ENCODE measurements at places on chromosomes 2 and 18.

DNA sequence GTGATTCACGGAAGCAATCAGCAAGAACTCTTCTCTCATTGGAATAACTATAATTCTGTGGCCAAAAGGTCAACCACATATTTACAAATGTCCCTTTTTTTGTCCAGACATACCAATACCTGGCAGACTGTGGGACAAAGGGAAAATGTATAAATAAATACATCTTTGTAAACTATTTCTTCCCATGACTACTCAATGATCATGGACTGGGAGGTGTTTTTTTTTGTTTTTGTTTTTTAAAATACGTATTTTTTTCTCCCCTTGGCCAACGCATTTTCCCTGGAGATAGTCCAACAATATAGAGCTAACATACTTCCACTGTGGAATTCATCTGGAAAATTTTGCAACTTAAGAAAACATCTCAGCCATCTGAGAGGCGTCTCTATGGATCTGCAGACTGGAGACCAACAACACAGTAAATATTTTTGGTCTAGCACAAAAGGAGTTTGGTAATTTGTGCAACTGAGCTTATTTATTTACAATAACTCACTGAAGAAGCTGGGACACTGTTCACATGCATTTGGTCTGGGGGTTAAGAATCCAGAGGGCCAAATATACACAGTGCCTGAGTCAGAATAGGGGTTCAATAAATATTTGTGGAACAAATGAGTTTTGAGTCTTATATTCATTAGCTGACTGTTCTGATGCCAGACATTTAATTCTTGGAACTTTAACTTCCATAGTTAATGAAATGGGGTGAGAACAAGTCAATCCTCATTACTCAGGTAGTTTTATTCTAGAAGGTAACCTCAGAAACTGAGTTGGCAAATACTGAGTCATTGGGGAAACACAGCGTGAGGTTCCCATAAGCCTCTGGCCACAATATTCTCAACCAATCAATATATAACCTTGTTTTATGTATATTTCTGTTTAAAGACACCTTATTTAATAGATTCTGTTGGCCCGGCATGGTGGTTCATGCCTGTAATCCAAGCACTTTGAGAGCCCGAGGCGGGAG is 36.2 kb downstream of the CCBE1 start:
- DNase-seq: no peak

DNA sequence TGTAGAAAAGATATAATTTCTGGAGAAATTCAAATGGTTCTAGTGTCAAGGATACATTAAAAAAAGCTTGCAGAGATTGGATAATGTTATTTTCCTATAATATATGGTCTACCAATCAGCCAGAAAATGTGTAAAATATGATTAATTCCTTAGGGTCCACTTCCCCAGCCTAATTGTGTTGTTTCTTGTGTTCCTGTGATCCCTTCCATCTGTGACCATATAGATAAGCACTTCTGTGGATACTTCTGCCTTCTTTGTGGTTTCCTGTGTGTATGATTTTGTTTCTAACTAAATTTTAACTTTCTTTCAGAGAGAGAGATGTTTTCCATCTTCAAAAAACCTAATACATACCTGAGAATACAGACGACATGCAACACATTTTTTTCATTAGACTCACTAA is 367.1 kb upstream of the PIK3C3 start:
- no peak for DNase-seq

- DNase-seq: no peak
Measured at GRCh38 chr18:48875942-48876511, 74.7 kb downstream of the SMAD7 start.

DNA sequence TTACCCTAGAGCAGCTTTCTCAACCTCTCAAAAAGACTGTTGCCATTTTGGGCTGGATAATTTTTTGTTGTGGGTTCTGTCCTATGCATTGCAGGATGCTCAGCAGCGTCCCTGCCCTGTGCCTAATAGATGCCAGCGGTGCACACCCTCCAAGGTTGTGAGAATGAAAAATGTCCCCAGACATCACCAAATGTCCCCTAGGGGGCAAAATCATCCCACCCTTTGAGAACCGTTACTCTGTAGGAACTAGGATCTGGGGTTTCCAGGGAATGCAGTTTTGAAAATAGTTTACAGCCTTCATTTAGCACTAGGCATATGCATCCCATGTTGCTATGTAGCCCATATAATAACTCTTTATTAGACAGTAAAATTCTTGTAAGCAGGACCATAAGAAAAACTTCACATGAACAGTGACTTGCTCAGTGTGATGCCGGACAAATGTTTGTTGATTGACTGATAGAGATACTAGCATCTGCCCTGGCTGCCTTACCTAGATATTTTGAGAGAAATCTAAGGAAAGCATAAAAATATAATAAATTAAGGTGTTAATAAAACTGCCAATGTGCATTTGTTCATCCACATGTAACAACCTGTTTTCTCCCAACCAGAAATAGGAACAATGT is 79.2 kb upstream of the EPC2 start:
- DNase-seq: no peak

DNA sequence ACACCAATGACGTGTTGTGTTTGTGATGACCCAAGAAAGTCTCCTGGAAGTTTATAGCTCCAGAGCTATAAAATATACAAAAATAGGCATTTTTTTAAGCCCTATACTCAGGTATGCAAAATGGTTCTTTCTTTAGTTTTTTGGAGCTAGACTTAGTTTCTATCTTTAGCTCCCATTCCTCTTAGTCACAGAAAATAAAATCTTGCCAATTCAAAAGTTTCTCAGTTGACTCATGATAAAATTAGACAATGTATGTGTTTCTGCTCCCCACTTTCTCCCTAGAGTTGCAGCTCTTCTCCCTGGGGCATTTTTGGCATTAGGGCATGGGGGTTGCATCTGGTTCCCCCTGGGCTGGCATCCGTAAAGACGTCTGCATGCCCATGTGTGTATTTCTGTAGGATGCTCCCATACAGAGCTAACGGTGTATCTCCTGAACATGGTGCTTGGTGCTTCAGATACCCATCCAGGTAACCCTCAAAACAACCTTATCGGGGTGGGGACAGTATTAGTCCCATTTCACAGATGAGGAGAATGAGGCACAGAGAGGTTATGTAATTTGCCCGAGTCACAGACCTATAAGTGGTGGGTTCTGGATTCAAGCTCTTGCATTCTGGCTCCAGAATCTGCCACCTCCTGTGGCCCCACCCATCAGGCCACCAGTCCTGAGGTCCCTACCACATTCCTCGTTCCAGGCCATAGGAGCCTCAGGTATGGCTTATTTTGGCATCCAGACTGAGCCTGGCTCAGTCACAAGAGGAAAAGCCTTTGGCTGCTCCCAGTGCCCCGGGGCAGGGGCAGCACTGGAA is 43.1 kb upstream of the ASAP2 start:
- DNase-seq: no peak

- no peak for DNase-seq
Measured at GRCh38 chr2:128202791-128203190, 111.8 kb downstream of the UGGT1 start.

- no peak for DNase-seq
Measured at GRCh38 chr18:6289843-6290242, 124.9 kb downstream of the L3MBTL4 start.

- no peak for DNase-seq
Measured at GRCh38 chr2:101794141-101794540, 96.6 kb downstream of the MAP4K4 start.

Measured in activated CD4-positive, alpha-beta T cell treated with anti-CD3 and anti-CD28 coated beads for 48 hours (primary cell).